Activated CD8-positive, alpha-beta T cell treated with anti-CD3 and anti-CD28 coated beads, Interleukin-2, amount 10 ng/mL, durations not matched to agents 7 days and 5 days (primary cell): ENCODE measurements at places on chromosomes 5 and 9. TPM values are rescaled to one million over a fixed set of nuclear protein-coding genes. Genes with fewer than 3 reads are reported as not detected.

GRCh38 chr5:171965745-171966144 lies 40.7 kb downstream of the FBXW11 start:
- no peak overlapping the region for H3K4me3 ChIP-seq
- H3K27me3 ChIP-seq: no peaks in the 10 kb centered on the region
- peaks cover 54% of the 10 kb centered on the region for H3K4me1 ChIP-seq
- peak overlapping the region; percentile 64 for H3K27ac ChIP-seq

- no peak overlapping the region for H3K4me3 ChIP-seq
- peaks cover 6% of the 10 kb centered on the region for H3K4me1 ChIP-seq
- no peaks in the 10 kb centered on the region for H3K36me3 ChIP-seq
- H3K27me3 ChIP-seq: no peaks in the 10 kb centered on the region
Observed at GRCh38 chr5:139690064-139690802, 42.1 kb downstream of the CXXC5 start.

DNA sequence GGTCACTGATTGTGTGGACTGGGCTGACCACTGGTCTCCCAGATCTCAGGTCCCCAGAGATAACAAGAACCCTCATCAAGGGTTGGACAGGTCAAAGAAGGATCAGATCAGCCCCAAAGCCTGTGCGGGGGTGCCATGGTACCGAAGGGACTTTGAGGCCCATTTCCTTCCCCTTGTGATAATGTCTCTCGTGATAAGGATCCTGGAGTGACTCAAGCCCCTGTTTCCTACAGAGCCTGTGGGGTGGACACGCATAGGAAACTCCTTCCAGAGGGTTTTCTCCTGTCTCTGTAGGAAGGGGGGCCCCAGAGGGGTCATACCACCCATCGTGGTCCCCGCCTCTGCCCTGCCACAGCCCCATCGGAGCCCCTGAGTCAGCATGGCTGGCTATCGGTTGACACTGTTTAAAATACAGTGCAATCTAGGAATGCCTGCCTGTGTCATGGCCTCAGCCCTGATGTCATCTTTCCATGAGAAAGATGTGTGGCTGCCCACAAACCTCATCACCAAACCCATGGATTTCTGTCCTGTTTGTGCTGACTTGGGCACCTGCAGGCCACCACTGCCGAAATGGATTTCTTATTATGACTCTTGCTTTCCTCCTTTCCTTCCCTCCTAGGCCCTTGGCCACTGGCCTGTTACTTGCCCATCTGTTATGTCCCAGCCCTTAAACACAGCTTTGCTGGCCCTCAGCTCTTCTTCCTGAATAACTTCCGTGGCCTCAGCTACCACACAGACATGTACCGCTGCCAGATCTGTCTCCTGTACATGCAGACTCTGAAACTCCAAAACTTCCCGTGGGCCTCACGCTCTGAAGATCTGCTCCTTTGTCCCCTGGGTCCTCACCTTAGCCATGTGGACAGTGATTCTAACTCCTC lies 2.9 kb upstream of the CSF2 start:
- peak overlapping the region; percentile 69 for H3K27ac ChIP-seq
- peaks cover 61% of the 10 kb centered on the region for H3K4me1 ChIP-seq
- DNase-seq: no peak
- H3K36me3 ChIP-seq: no peaks in the 10 kb centered on the region

GRCh38 chr5:33229216-33229615 lies 211.5 kb upstream of the TARS1 start:
- no peak overlapping the region for H3K27ac ChIP-seq
- no peaks in the 10 kb centered on the region for H3K4me1 ChIP-seq
- no peak for DNase-seq
- H3K27me3 ChIP-seq: no peaks in the 10 kb centered on the region

DNA sequence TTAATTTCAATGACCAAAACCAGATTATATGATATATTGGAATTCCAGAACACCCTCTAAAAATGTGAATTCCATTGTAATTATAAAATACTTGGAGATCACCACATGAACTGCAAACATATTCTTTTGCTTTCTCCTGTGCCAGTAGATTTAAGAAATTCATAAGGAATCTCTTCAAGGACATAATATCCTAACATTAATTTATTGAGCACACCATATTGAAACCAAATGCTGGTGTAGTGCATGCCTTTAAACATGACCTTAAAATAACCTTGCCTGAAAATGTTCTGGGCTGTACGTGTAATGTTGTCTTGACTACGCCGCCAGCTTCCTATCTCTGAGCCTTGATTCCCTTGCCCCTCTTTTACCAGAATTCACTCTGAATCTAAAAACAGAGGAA lies 205.0 kb upstream of the ACTBL2 start:
- DNase-seq: no peak
- no peak overlapping the region for H3K27ac ChIP-seq
- H3K36me3 ChIP-seq: no peaks in the 10 kb centered on the region
- H3K27me3 ChIP-seq: no peaks in the 10 kb centered on the region
- H3K4me1 ChIP-seq: no peaks in the 10 kb centered on the region
- no peak overlapping the region for H3K4me3 ChIP-seq

DNA sequence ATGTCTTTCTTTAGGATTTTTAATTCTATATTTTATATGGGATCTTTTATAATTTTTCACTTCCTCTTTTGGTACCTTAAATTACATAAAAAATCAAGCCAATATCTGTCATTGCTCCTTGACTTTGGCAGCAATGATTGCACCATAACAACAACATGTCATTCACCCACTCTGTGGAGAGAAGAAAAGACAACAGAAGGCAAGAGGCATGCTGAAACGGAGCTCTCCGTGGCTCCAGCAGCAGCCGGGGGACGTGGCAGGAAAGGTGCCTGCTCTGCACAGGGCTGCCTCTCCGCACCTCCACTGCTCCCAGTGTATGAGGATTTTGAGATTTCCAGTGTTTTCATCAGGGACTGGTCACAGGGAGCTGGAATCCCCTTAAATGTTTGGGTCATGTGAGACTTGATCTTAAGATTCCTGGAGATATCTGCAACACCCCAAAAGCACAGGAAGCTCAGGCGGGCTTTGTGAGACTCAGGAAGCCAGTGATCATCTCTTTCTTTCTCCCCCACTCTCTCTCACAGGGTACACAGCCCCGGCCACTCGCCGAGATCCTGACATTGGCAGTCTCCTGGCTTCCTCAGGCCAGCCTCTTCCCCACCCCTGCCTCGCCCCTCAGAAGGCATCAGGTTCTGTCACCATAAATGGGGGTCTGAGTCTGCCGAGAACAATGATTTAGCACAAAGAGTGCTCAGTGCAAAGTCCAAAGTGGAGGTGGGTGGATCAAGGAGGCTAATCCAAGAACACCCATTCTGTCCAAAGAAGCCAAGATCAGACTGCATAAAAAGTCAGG lies 74.6 kb downstream of the ACTL7B start:
- peaks cover 5% of the 10 kb centered on the region for H3K27me3 ChIP-seq
- H3K4me1 ChIP-seq: peaks cover 9% of the 10 kb centered on the region
- no peak for DNase-seq
- no peak overlapping the region for H3K27ac ChIP-seq
- H3K4me3 ChIP-seq: no peak overlapping the region

- H3K27me3 ChIP-seq: no peaks in the 10 kb centered on the region
- no peaks in the 10 kb centered on the region for H3K4me1 ChIP-seq
- H3K27ac ChIP-seq: no peak overlapping the region
- DNase-seq: no peak
Observed at GRCh38 chr5:32767948-32768467, 56.9 kb downstream of the NPR3 start.

- H3K27me3 ChIP-seq: peaks cover 11% of the 10 kb centered on the region
- H3K36me3 ChIP-seq: no peaks in the 10 kb centered on the region
- no peak overlapping the region for H3K27ac ChIP-seq
- no peak overlapping the region for H3K4me3 ChIP-seq
Observed at GRCh38 chr9:98660541-98660940, 48.2 kb downstream of the GABBR2 start.

- H3K4me1 ChIP-seq: no peaks in the 10 kb centered on the region
- DNase-seq: no peak
Observed at GRCh38 chr9:134258332-134258731, 67.9 kb upstream of the RXRA start.

DNA sequence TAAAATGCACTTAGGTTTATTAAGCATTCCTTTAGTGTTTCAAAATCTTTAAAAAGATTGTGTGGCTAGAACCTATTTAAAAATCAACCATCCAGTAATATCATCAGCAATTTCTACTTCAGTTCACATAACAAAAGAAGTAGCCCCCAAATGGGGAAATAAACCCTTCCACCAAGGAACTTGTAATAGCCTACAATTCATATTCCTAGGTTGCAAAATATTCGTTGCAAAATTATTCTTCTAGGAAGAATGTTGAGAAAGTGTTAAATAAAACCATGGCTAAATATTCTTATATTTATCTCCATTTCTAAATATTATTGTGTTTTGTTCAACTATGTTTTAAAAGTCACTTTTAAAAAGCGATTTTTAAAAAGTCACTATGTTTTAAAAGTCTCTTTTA lies 177.9 kb upstream of the PRLR start:
- no peak for DNase-seq
- no peaks in the 10 kb centered on the region for H3K4me1 ChIP-seq
- no peak overlapping the region for H3K4me3 ChIP-seq
- no peaks in the 10 kb centered on the region for H3K36me3 ChIP-seq

DNA sequence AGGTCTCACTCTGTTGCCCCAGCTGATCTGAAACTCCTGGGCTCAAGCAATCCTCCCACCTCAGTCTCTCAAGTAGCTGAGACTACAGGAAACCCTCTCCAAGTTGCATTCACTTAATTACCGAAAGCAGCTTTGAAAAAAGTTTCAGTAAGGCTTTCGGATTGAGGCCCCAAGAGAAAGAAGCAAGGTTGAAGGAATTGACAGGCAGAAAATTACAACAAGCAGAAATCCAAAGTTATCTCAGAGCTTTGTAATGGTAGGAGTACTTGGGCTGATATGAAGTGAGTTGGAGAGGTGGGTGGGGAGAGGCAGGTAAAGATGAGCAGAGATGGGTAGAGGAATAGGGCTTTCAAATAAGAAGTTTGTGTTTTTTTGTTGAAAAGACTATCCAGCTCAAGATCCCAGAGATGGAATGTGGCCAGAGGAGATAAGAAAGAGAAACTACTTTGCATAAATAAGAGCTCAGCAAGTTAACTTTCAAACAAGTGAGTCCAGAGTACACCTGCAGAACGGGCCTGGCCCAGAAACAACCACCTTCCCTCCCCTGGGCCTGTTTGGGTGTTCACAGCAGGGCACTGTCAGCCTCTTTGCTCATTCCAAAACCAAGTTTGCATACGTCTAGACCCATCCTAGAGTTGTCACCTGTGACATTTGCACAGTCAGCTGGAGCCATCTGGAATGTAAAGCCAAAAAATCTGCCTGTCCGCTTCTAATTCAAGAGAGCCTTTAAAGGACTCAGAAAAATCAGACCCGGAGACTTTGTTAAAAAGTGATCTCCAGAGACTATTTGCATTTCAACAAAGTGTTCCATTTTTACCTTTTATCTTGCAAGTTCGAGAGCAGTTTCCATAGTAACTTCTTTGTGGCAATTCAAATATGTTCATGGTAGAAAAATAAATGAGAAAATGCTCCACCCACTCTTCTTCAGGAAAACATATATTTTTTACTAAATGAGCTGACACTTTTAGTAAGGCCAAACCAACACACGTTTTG lies 2.2 kb upstream of the CLINT1 start:
- H3K36me3 ChIP-seq: peaks cover 15% of the 10 kb centered on the region
- H3K4me3 ChIP-seq: no peak overlapping the region
- no peak for DNase-seq
- H3K27me3 ChIP-seq: no peaks in the 10 kb centered on the region

GRCh38 chr9:128920381-128921058 lies at the start of gene PHYHD1:
Gene PHYHD1, plus strand, starts transcription at chr9:128920982. Its CDS starts 1,342 bp downstream, at chr9:128922324.
- H3K4me3 ChIP-seq: no peak within 1 kb of the TSS
- H3K4me1 ChIP-seq: peaks cover 4% of the 10 kb centered on the region
- peaks cover 22% of the 10 kb centered on the region for H3K36me3 ChIP-seq
- no peaks in the 10 kb centered on the region for H3K27me3 ChIP-seq

DNA sequence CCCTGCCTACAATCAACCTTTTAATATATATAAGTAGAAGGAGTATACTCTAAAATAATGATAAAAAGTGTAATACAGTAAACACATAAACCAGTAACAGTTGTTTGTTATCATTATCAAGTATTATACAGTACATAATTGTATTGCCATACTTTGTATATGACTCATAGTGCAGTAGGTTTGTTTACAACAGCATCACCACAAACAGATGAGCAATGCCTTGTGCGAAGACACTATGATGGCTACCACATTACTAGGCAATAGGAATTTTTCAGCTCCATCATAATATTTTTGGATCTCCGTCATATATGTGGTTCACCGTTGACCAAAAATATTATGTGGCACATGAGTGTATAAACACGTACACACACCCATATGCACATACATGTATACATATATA lies 69.7 kb upstream of the APC start:
- no peak overlapping the region for H3K4me3 ChIP-seq
- no peaks in the 10 kb centered on the region for H3K36me3 ChIP-seq
- peaks cover 11% of the 10 kb centered on the region for H3K27me3 ChIP-seq
- H3K27ac ChIP-seq: no peak overlapping the region
- no peak for DNase-seq

- H3K27me3 ChIP-seq: no peaks in the 10 kb centered on the region
- no peak overlapping the region for H3K4me3 ChIP-seq
- H3K4me1 ChIP-seq: peaks cover 48% of the 10 kb centered on the region
- no peak for DNase-seq
- H3K27ac ChIP-seq: peak overlapping the region; percentile 20
Observed at GRCh38 chr9:133420392-133420827, 1.8 kb upstream of the ADAMTS13 start.

DNA sequence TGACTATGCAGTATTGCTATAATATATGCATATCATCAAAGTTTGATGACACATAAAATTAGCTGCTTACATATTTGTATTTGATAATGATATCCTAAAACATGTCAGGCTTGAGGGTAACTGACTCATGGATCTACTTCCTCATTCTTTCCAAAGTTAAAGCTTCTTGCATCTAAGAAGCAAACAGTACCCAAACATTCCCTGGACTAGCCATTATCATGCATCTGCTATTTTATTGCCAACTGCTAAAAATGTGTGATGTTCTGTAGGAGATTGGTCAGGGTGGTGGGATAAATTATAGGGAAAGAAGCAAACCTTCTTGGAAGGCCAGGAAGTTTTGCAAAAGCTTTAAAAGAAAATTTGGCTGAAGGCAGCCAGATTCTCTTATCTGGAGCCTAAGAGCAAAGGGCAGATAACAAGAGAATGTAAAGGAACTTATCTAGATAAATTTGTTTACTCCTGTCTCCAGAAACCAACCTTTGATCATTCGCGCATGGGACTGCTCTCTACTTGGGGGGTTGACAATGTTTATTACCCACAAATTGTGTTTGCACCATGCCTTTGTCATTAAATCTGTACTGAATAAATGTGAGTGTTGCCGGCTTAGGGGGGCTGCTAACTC lies 604.1 kb upstream of the TLE4 start:
- no peaks in the 10 kb centered on the region for H3K27me3 ChIP-seq
- no peaks in the 10 kb centered on the region for H3K4me1 ChIP-seq
- no peak for DNase-seq
- no peak overlapping the region for H3K27ac ChIP-seq
- no peak overlapping the region for H3K4me3 ChIP-seq

ALDH1A1 gene
- total RNA-seq: not detected

RASEF gene
- not detected for total RNA-seq

HAVCR1 gene
- total RNA-seq: 2.8 TPM

OR1Q1 gene
- not detected for total RNA-seq

GABRG2 gene
- total RNA-seq: not detected

DNAH5 gene
- not detected for total RNA-seq

EGFL7 gene
- total RNA-seq: 1.9 TPM

CD180 gene
- not detected for total RNA-seq
